ENCODE measurements at places on chromosomes 6 and 20. TPM values are rescaled to one million over a fixed set of nuclear protein-coding genes. Genes with fewer than 3 reads are reported as not detected.

Gene GRM1
- total RNA-seq, result 0.26 TPM

Gene LY6G6C
- not detected for total RNA-seq

Gene OXT
- total RNA-seq, result not detected

Gene GPR63
- 1.6 TPM for total RNA-seq

Gene PLEKHG1
- 5.5 TPM for total RNA-seq

Gene MEA1
- total RNA-seq, result 79.1 TPM

Gene PTP4A1
- 284 TPM for total RNA-seq

Gene TDRD6
- not detected for total RNA-seq

Gene FAM83B
- total RNA-seq, result not detected

Gene KIF6
- total RNA-seq, result 23.6 TPM

Gene DEF6
- 0.71 TPM for total RNA-seq

Gene OTOR
- total RNA-seq, result not detected

Gene TFAP2D
- total RNA-seq, result not detected

Gene SIRT5
- 22.3 TPM for total RNA-seq

Gene RIPPLY2
- total RNA-seq, result 3.8 TPM

Gene L3MBTL3
- 4.9 TPM for total RNA-seq

Gene COL9A3
- 8.6 TPM for total RNA-seq

Gene LAMA4
- total RNA-seq, result 54.9 TPM

Gene MMP24
- 0.32 TPM for total RNA-seq

Gene RANBP9
- 30.7 TPM for total RNA-seq

Gene SLC22A7
- total RNA-seq, result not detected

All from SK-MEL-5 (cell line).